ENCODE measurements at places on chromosomes 11 and 22. TPM values are rescaled to one million over a fixed set of nuclear protein-coding genes. Genes with fewer than 3 reads are reported as not detected.

The SLC22A25 gene
- not detected for total RNA-seq

The OR52A1 gene
- not detected for total RNA-seq

The SHANK2 gene
- total RNA-seq = under 0.01 TPM

The TSGA10IP gene
- not detected for total RNA-seq

The NNMT gene
- 316 TPM for total RNA-seq

The VPREB1 gene
- total RNA-seq = not detected

The IL18 gene
- not detected for total RNA-seq

The OR52N4 gene
- total RNA-seq = not detected

The NLRP14 gene
- not detected for total RNA-seq

The PATE4 gene
- total RNA-seq = not detected

The OMP gene
- total RNA-seq = not detected

The TEX12 gene
- total RNA-seq = not detected

The OR51B5 gene
- total RNA-seq = not detected

The RIMBP3C gene
- under 0.01 TPM for total RNA-seq

The CAPRIN1 gene
- total RNA-seq = 119 TPM

The TRPM5 gene
- total RNA-seq = not detected

The GNG3 gene
- total RNA-seq = not detected

The LARGE1 gene
- total RNA-seq = 1.3 TPM

The GGT5 gene
- 1.8 TPM for total RNA-seq

The SLN gene
- total RNA-seq = not detected

The CDC45 gene
- 12.2 TPM for total RNA-seq

The RFPL1 gene
- total RNA-seq = not detected

The DNAJB7 gene
- total RNA-seq = not detected

The NXPE2 gene
- not detected for total RNA-seq

The CRYBB2 gene
- total RNA-seq = not detected

The PKP3 gene
- 0.22 TPM for total RNA-seq

The PANX3 gene
- total RNA-seq = not detected

The OR52E8 gene
- not detected for total RNA-seq

The DBX1 gene
- total RNA-seq = not detected

The ZFTA gene
- total RNA-seq = 9.6 TPM

The MS4A15 gene
- total RNA-seq = not detected

The RIBC2 gene
- 0.22 TPM for total RNA-seq

The OR52N1 gene
- total RNA-seq = not detected

The APOL4 gene
- 5.0 TPM for total RNA-seq

The IL17REL gene
- total RNA-seq = under 0.01 TPM

The YAP1 gene
- total RNA-seq = 94.6 TPM

The ALKBH8 gene
- total RNA-seq = 4.1 TPM

The TMPRSS6 gene
- not detected for total RNA-seq

The TIMM10 gene
- total RNA-seq = 55.8 TPM

The ZBTB16 gene
- total RNA-seq = 22.0 TPM

The OR52I2 gene
- total RNA-seq = not detected

The USH1C gene
- total RNA-seq = not detected

The SCUBE2 gene
- 0.99 TPM for total RNA-seq

The LDHA gene
- total RNA-seq = 243 TPM

The DDX17 gene
- total RNA-seq = 371 TPM

The HIRA gene
- 14.7 TPM for total RNA-seq

The HOATZ gene
- total RNA-seq = not detected

The CYTH4 gene
- total RNA-seq = under 0.01 TPM

The PDGFB gene
- total RNA-seq = 29.6 TPM

The AASDHPPT gene
- total RNA-seq = 33.1 TPM

The OR4D5 gene
- not detected for total RNA-seq

The RASL10A gene
- 1.5 TPM for total RNA-seq

The PNPLA5 gene
- total RNA-seq = not detected
